ENCODE measurements at places on chromosomes 4 and X.
A peak's percentile ranks its signal among the peaks of the same experiment; 100 is the strongest.

DNA sequence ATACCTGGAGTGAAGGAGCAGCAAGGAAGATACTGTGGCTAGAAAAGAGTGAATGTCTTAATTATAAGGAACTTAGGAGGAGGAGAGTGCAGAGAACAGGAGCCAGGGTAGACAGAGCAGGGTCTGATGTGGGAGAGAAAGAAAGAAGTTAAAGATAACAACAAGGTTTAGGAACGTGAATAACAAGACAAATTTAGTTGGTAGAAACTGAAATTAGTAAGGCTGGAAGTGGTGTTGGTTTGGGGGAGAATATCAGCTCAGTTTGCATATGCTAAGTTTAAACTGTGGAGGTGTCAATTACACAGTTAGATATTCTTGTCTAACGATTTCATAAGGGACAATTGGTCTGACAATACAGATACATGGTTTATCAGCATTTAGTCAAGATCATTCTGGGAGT is 1123.7 kb upstream of the PABPC4L start:
- no peak for DNase-seq

- no peak for DNase-seq
Measured at GRCh38 chr4:158785718-158786117, 16.9 kb downstream of the FNIP2 start.

GRCh38 chr4:95761426-95761825 is 78.5 kb upstream of the PDHA2 start:
- DNase-seq = no peak

- DNase-seq = no peak
Measured at GRCh38 chr4:33357121-33357520, 2637.0 kb downstream of the PCDH7 start.

- DNase-seq = peak; percentile 51
Measured at GRCh38 chr4:92303621-92304027, at the start of gene GRID2. Gene GRID2 (plus strand): TSS chr4:92303966.

GRCh38 chr4:153426207-153426885 is 39.8 kb upstream of the TMEM131L start:
- no peak for DNase-seq

GRCh38 chr4:170931321-170931720 is 841.6 kb upstream of the AADAT start:
- DNase-seq = no peak

GRCh38 chr4:165873298-165874071 is 448 bp downstream of the TLL1 start:
- peak; percentile 66 for DNase-seq

Measured in kidney (tissue), 22 donors.